Myocyte (in vitro differentiated cells): ENCODE measurements at places on chromosomes 12 and 14. TPM values are rescaled to one million over a fixed set of nuclear protein-coding genes. Genes with fewer than 3 reads are reported as not detected.
A peak's percentile ranks its signal among the peaks of the same experiment; 100 is the strongest.

KRT83 gene
- total RNA-seq: not detected in 2 replicates

VRTN gene
- total RNA-seq: not detected in 2 replicates

PELI2 gene
- 4.0 and 6.4 TPM in 2 replicates for total RNA-seq

OTUB2 gene
- 0.48 and 1.1 TPM in 2 replicates for total RNA-seq

ISM2 gene
- 0.05 TPM in 1 of 2 replicates, not detected in the other for total RNA-seq

DNA sequence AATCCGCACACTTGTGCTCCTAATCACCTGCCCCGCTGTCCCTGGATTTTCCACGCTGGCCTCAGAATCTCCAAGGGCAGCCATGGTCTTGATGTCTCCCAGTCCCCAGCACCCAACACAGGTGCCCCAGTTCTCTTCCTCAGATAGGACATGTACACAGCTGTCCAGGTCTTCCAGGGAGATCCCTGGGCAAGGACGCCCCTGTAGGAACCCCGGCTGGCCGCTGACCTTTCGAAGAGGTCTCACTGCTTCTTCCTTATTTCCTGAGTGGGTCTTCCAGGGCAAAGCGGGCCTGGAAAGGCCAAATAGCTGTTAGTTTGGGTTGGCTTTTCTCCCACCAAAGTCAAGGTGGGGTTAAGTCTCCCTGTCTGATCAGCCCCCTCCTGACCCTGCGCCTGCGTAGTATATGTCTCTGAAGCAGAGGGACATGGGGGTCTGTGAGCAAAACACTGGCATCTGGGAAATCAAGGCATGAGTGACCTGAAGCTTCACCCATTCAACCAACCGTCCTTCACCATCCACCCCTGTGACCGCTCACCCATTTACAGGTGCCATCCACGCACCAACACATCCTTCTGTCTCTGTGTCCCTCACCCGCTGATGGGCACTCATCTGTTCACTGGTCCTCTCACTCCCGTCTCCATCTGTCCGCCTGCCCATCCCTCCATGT, 4.6 kb downstream of the BEGAIN start:
- no peak for DNase-seq

DNA sequence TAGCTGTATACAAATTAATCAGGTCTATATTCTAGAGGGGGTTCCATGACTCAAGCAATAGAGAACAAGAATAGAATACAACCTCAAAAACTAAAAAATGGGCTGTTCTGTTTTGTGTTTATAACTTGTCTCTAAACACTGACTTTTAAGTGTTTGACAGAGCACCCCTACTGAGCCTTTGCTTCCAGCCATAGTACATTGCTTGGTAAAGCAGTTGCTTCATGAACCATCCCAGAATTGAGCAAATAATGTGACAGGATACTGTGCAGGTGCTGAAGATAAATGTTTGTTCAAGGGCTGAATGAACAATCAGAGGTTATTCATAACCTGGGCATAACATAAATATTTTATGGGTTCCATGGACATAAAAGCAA, 11.5 kb downstream of the SPTSSA start:
- no peak for DNase-seq

DNA sequence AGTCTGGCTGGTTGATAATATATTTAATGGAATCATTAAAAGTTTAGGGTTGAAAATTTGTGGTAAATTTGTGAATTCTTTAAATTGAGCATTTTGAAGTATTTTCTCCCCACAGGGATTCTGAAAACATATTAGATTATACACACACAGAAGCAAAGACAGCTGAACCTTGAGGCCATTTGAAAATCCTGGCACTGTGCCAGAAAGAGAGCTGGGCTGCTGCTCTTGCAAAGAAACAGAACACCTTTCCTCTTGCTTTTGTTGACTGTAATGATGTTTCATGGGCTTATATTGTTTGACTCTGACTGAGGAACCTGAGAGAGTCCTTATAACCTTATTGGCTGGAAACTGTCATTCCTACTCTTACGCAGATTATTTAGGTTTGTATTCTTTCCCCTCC, 4.8 kb downstream of the RNF34 start:
- DNase-seq: peak; percentile 56

BCL7A gene
- total RNA-seq: 14.0 and 17.2 TPM in 2 replicates

KRT79 gene
- total RNA-seq: not detected in 2 replicates

PRPH gene
- 0.05 TPM in 1 of 2 replicates, not detected in the other for total RNA-seq

GRCh38 chr12:89454080-89454848, 70.3 kb downstream of the GALNT4 start:
- peak; percentile 39 for DNase-seq

- no peak for DNase-seq
These were observed 10.1 kb upstream of the RPL10L start for GRCh38 chr14:46661728-46662127.

APOF gene
- total RNA-seq: not detected in 2 replicates

MSI1 gene
- total RNA-seq: 0.35 TPM in 1 of 2 replicates, not detected in the other

ZDHHC22 gene
- 0.40 and 1.0 TPM in 2 replicates for total RNA-seq

FBRSL1 gene
- total RNA-seq: 13.1 and 20.6 TPM in 2 replicates
